ENCODE measurements at places on chromosomes 6 and 20.

GRCh38 chr20:2507464-2507863 lies 1.3 kb downstream of the ZNF343 start:
- no peak for ATAC-seq

- no peak for ATAC-seq
These were observed 39.5 kb downstream of the UNC5CL start for GRCh38 chr6:40999569-40999968.

DNA sequence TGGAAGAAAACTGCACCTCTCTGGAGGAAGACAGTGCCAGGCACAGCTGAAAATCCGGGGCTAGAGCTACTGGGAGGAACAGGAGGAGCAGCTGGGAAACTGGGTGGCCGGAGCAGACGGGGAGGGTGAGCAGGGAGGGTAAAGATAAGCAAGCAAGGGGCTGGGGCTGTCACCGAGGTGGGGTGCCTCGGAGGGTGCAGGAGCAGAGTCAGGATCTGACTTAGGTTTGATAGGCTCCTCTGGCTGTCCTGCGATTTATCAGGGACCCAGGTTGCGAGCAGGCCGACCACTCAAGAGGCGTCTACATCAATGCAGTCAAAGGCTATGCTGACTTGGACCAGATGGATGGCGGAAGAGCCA lies 12.3 kb downstream of the TSHZ2 start:
- no peak for ATAC-seq

- no peak for ATAC-seq
These were observed 112.2 kb downstream of the AHI1 start for GRCh38 chr6:135385299-135385698.

DNA sequence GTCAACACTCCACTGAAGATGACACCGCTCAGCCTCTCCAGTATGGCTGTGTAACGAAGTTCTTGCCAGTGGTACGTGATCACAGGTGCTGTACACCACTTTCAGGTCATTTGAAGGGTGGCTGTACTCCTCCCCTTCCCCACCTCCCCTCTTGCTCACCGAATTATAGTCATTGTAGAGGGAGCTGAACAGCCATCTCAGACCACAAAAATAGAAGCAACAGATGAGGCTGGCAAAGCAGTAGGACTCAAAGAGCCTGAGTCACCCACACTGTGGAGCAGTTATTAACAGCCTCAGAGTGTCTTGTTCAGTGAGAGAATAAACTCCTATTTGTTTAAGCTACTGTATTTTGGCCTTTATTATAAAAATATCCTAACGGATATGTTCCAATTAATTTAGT lies 192.5 kb upstream of the MCHR2 start:
- no peak for ATAC-seq

Data from stimulated activated memory B cell treated with anti-CD40 and anti-IgM and Interleukin-4, amounts not matched to agents 10 μg/mL and 1 μg/mL and 100 μg/mL, for 72 hours (primary cell).